Activated CD8-positive, alpha-beta memory T cell treated with anti-CD3 and anti-CD28 coated beads, Interleukin-2, amount 10 ng/mL, durations not matched to agents 7 days and 5 days (primary cell): ENCODE measurements at places on chromosomes 12 and 14. TPM values are rescaled to one million over a fixed set of nuclear protein-coding genes. Genes with fewer than 3 reads are reported as not detected.

GRCh38 chr12:27845187-27845586 lies 65.2 kb upstream of the MANSC4 start:
- H3K27ac ChIP-seq = no peak overlapping the region
- DNase-seq = no peak
- peaks cover 36% of the 10 kb centered on the region for H3K27me3 ChIP-seq
- no peaks in the 10 kb centered on the region for H3K4me1 ChIP-seq

C1S gene
- total RNA-seq = 2.5 TPM

DNA sequence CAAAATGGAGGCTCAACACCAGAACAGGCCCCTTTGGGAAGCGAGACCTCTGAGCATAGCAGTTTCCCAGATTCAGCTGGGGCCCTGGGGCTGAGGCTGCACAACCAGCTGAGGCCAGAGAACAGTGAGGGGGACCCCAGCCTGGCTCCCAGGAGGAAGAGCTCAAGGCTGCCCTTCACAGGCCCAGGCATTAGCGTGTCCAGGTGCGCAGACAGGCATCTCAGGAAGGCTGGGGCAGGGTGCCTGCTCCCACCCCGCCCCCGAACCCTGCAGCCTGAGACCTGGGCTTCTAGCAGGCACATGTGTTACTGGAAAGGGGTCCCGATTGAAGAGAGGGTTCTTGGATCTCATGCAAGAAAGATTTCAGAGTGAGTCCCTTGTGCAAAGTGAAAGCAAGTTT lies 27.2 kb downstream of the CALM1 start:
- H3K27me3 ChIP-seq = no peaks in the 10 kb centered on the region
- H3K4me3 ChIP-seq = no peak overlapping the region
- no peak for DNase-seq
- no peak overlapping the region for H3K27ac ChIP-seq

- no peak overlapping the region for H3K4me3 ChIP-seq
- no peak overlapping the region for H3K27ac ChIP-seq
- no peak for DNase-seq
- H3K36me3 ChIP-seq = no peaks in the 10 kb centered on the region
- H3K4me1 ChIP-seq = no peaks in the 10 kb centered on the region
Observed at GRCh38 chr12:65335021-65335714, 56.7 kb downstream of the MSRB3 start.

GRCh38 chr12:6592087-6592486 lies 15.1 kb downstream of the CHD4 start:
- DNase-seq = no peak
- no peak overlapping the region for H3K27ac ChIP-seq
- H3K4me3 ChIP-seq = no peak overlapping the region
- peaks cover 72% of the 10 kb centered on the region for H3K36me3 ChIP-seq
- no peaks in the 10 kb centered on the region for H3K27me3 ChIP-seq

- no peak overlapping the region for H3K27ac ChIP-seq
- no peaks in the 10 kb centered on the region for H3K4me1 ChIP-seq
- H3K4me3 ChIP-seq = no peak overlapping the region
- no peak for DNase-seq
- no peaks in the 10 kb centered on the region for H3K36me3 ChIP-seq
Observed at GRCh38 chr14:32341947-32342846, 13.1 kb downstream of the AKAP6 start.
